ENCODE measurements at places on chromosomes 2 and 18. TPM values are rescaled to one million over a fixed set of nuclear protein-coding genes. Genes with fewer than 3 reads are reported as not detected.

The CCT7 gene
- total RNA-seq: 488 TPM

The SFT2D3 gene
- total RNA-seq: 7.8 TPM

The PLCL1 gene
- 2.0 TPM for total RNA-seq

The COL5A2 gene
- total RNA-seq: 28.7 TPM

The WNT10A gene
- total RNA-seq: not detected

The GNLY gene
- not detected for total RNA-seq

The SNED1 gene
- total RNA-seq: 4.3 TPM

The REG3G gene
- total RNA-seq: not detected

The KRTCAP3 gene
- total RNA-seq: not detected

The LOXHD1 gene
- not detected for total RNA-seq

The NIFK gene
- total RNA-seq: 54.8 TPM
